Activated CD4-positive, alpha-beta T cell treated with anti-CD3 and anti-CD28 coated beads for 36 hours (primary cell): ENCODE measurements at places on chromosomes 13 and 19.

DNA sequence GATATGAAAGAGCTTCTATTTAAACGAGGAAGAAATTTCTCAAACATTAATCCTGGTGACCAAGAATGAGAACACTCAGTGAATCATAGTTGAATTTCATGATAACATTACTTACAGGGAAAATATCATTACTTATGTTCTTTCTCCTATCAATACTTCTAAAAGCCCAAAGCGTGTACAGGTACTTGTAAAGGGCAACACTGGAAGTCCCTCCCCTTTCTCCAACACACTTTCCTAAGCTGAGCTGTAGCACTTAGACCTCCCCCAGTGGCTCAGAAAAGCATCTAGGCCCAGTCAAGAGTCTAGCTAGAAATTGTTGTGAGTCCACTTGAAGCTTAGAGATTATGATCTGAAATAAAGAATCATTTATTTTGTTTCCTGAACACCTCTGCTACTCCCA is 150.7 kb downstream of the ABCC4 start:
- peak; percentile 11 for DNase-seq

DNA sequence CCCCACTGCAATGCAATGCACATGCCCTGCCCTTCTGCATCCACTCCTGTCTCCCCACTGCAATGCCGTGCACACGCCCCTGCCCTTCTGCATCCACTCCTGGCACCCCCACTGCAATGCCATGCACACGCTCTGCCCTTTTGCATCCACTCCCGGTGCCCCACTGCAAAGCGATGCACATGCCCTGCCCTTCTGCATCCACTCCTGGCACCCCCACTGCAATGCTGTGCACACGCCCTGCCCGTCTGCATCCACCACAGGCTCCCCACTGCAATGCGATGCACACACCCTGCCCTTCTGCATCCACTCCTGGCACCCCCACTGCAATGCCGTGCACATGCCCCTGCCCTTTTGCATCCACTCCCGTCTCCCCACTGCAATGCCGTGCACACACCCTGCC is 98.1 kb downstream of the KCTD15 start:
- DNase-seq, result no peak

DNA sequence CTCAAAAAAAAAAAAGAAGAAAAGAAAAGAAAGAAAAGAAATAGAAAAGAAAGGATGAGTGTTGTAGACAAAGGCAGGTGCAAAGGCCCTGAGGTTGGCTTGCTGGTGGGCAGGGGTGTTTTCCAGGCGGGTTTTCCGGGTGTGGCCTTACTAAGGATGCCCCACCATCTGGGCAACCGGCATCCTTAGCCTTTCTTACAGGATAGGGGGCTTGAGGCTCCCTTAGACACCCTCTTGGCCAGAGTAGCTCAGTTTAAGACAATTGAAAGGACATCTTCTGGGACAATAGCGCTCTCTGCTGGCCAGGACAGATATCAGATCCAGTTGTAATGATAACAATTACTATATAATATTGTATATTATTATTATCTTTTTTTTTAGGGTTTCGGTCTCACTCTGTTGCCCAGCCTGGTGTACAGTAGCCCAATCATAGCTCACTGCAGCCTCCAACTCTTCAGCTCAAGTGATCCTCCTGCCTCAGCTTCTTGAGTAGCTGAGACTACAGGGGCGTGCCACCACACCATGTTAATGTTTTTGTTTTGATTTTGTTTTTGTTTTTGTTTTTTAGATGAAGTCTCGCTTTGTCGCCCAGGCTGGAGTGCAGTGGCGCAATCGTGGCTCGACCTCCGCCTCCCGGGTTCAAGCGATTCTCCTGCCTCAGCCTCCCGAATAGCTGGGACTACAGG is 1.4 kb upstream of the QTRT1 start:
- DNase-seq, result peak; percentile 87

GRCh38 chr13:40547591-40548315 is 118.7 kb downstream of the FOXO1 start:
- DNase-seq, result no peak

- DNase-seq, result no peak
Measured at GRCh38 chr13:30037766-30038165, 187.3 kb upstream of the UBL3 start.

GRCh38 chr13:73778242-73778864 is 355.9 kb downstream of the KLF12 start:
- DNase-seq, result no peak

- no peak for DNase-seq
Measured at GRCh38 chr13:80100636-80101035, 240.3 kb downstream of the SPRY2 start.

DNA sequence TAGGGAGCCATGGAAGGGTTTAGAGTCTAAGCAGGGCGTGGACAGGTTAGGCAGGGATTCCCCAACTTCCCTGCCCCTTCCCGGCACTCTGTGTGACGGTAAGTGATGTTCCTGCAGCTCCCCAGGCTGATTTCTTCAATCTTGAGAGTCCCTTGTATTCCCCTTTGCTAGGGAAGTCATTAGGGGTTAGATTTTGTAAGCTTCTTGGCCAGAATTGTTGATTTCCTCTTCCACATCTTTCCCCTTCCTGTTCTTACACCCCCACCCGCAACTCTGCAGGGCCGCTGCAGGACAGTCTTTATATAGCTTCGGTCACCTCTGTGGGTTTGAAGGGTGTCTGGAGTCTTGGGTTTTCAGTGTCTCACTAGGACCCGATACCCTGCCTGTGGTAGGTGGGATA is 10.6 kb upstream of the ADGRE1 start:
- DNase-seq, result no peak

DNA sequence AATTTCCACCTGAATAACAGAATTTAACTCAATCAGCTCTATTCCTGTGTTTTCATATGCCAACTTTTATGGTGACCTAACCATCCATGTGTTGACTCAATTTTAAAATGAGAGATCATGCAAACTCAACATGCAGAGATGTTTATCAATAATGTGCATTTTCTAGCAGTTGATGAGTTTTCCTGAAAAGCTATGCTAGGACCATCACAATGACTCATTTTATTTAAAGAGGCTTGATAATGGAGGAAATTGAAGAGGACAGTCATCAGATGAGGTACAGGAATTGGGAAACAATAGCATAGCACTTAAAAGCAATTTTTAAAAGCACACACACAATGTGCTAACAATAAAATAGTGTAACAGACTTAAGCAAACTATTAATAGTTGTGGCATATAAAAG is 127.1 kb downstream of the VWA8 start:
- DNase-seq, result no peak

DNA sequence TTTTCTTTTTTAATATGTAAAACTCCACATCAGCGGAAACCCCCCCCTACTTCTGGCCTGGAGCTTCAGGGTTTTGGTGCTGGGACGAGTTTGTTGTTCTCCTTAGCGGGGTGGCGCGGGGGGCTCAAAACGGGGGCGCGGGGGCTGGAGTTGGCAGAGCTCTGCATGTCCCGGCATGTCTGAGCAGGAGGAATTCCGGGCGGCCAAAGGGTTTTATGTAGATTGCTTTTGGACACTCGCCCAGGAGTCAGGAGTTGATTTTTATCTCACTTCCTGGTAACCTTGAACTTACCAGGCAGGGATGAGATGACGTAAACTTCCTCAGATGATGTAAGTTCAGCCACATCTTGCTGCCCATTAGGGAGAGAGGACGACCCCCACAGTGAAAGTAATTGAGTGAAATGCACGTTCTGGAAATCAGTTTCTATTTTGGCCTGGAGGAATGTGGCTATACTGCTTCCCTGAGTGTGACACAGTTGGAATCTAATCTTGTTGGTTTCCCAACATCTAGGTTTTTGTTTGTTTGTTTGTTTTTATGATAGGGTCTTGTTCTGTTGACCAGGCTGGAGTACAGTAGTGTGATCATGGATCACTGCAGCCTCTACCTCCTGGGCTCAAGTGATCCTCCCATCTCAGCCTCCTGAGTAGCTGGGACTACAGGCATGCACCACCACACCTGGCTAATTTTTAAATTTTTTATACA is 21.0 kb upstream of the GDF15 start:
- no peak for DNase-seq

DNA sequence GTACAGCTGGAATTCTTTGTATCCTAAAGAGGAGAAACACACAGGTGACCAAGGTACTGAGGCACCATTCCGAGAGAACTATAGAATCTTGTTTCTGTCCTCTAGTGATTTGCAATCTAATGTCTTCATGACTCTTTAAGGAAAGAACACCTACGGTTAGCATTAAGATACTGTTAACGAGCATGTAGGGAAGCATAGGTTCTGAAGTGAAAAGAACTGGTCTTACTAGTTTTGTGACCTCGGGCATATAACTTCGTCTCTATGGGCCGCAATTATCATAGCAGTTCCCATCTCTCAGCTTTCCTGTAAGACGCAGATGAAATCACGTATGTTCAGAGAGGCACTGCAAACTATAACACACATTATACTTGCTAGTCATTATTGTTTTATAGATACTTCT is 193.0 kb upstream of the NBEA start:
- DNase-seq, result no peak

DNA sequence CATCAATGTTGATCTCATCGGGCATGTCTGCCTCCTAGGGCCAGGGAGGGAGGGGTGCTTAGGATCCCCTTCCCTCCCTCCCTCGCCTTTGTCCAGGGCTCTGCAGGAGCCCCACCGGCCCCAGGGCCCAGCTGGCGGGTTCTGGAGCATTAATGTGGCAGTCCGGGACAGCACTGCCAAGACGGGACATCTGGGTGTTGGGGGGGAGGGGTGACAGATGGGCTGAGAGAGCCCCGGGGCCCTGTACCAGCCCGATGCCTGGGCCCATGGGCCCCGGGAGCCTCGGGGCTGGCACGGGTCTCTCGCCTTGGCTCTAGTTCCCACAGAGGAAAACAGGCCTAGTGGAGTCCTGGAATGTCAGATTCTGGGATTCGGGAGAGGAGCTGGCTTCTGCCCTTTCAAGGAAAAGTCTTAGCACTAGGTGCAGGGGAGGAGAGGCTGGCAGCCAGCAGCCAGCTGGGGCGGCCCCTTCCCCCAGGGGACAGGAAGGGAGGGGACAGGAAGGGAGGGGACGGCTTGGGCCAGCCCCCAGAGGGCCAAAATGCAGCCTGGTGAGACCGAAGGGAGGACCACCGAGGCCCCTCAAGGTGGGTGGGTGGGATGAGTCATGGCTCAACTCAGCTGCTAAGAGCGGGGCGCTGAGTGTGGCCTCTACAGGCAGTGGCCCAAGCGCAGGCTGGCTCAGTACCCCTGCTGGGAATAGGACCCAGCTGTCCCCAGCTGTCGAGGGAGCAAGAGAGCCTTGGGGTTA is 3.1 kb downstream of the PPP1R14A start:
- DNase-seq, result no peak

DNA sequence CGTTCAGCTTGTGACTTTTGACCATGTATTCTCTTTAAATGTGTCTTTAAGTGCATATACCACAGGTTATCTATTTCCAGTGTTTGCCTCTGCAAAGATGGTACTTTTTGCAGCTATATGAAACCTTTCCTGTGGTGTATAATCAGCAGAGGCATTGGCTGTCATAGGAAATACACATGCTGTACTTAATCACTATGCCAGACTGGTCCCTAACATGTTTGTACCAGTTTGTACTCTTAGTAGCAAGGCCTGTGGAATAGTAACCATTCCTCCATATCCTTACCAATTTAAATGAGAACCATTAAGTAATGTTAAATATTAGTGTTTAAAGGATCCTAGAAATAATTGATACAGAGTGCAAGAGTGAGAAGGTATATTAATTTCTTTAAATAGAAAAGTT is 69.8 kb downstream of the CDK8 start:
- DNase-seq, result no peak

- DNase-seq, result no peak
Measured at GRCh38 chr19:33197591-33198000, 3.5 kb downstream of the LRP3 start.

- no peak for DNase-seq
Measured at GRCh38 chr13:87680298-87680697, 9.1 kb downstream of the SLITRK5 start.

- DNase-seq, result no peak
Measured at GRCh38 chr13:64688893-64689677, 2541.1 kb downstream of the PCDH9 start.

DNA sequence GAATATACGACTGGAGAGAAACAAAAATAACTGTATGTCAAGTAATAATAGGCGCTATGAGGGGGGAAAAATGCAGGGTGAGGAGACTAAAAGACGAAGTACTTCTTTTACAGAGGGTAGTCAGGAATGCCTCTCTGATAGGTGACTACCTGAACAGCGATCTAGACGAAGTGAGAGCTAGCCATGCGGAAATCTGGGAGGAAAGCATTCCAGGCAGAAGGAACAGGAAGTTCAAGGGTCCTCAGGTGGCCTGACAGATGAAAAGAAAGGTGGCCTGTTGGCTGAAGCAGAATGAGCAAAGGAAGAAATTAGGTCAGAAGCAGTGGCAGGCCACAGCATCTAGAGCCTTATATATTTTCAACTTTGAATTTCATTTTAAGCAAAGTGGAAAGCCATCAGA is 13.3 kb downstream of the ZDHHC20 start:
- no peak for DNase-seq

GRCh38 chr13:78241278-78241919 is 322.8 kb upstream of the EDNRB start:
- DNase-seq, result peak; percentile 62

GRCh38 chr19:37955986-37956385 is 49.0 kb downstream of the SIPA1L3 start:
- DNase-seq, result no peak

DNA sequence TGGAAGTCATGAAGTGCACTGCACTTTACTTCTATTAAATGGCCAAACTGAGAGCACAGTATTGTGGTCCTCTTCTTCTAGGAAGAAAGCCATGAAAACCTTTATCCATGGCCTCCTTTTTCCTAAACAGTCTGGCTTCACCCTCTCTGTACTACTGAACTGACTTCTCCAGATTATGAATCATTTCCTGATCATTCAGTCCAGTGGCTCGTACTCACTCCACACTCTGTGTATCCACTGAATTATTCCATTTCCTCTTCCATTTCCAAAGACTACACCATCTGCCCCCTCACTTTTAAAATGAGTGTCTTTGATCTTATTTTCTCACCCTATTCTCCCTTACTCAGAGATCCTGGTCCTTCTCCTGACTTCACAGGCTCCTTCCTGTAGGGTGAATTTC is 29.7 kb upstream of the FREM2 start:
- DNase-seq, result no peak

- no peak for DNase-seq
Measured at GRCh38 chr19:29715701-29716581, 880 bp upstream of the C19orf12 start.

DNA sequence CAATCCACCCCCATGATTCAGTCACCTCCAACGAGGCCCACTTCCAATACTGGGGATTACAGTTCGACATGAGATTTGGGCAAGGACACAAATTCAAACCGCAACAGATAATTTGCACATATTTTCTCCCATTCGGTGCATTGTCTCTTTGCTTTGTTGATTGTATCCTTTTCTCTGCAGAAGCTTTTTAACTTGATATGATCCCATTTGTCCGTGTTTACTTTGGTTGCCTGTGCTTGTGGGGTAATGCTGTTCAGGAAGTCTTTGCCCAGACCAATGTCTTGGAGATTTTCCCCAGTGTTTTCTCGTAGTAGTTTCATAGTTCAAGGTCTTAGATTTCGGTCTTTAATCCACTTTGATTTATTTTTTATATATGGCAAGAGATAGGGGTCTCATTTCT is 330.8 kb upstream of the SPRY2 start:
- DNase-seq, result no peak

DNA sequence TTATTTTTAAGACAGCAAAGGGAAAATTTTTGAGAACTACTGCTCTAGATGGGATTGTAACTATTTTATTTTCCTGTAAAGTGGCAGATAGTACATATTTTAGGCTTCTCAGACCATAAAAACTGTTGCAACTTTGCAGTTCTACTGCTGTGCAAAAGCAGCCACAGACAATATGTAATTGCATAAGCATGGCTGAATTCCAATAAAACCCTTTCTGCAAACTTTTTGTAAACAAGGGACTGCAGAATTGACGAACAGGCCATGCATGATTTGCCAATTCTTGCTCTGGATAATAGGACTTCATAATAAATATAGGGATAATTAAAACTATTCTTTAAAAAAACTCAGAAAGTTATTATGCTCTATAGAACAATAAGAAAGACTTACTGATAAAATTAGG is 149.1 kb downstream of the SLITRK5 start:
- DNase-seq, result no peak
